Daoy (cell line): ENCODE measurements at places on chromosomes 4 and X. TPM values are rescaled to one million over a fixed set of nuclear protein-coding genes. Genes with fewer than 3 reads are reported as not detected.

The CPZ gene
- total RNA-seq, result 0.80 and 0.83 TPM in 2 replicates

- DNase-seq, result no peak
These were observed 48.9 kb upstream of the TENM3 start for GRCh38 chr4:182194091-182194824.

DNA sequence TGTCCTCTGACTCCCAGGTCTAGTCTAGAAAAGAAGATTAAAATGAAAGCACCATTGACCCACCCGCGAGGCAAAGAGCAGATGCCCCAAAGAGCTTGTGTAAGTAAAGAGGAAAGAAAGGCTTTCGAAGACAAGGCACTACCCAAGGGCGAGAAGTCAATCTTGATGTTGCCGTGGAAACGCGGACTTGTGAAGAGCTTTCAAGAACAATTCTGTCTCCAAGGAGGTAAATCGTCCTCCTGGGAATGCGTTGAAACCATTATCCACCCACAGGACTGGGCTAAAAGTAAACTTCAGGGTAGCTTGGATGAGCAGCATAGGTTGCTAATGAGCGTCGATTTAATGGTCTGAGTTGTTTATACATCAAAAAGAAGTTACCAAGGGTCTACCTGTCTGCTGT lies 189.3 kb downstream of the DHRSX start:
- DNase-seq, result no peak

The ERCC6L gene
- total RNA-seq, result 11.1 and 11.8 TPM in 2 replicates

GRCh38 chr4:3805731-3806130 lies 39.5 kb downstream of the ADRA2C start:
- DNase-seq, result no peak

DNA sequence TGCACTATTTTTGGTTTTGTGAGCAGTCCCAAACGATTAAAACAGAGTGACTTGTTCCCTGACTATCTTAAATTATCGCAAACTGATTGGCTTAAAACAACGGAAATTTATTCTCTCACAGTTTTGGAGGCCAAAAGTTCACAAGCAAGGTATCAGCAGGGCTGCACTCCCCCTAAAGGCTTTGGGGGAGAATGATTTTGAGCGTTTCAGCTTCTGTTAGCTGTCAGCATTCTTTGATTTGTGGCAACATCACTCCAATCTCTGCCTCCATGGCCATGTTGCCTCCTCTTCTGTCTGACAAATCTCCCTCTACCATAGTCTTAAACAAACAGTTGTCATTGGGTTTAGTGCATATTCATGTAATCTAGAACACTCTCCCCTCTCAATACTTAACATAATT lies 459.6 kb upstream of the ATOH1 start:
- DNase-seq, result no peak

DNA sequence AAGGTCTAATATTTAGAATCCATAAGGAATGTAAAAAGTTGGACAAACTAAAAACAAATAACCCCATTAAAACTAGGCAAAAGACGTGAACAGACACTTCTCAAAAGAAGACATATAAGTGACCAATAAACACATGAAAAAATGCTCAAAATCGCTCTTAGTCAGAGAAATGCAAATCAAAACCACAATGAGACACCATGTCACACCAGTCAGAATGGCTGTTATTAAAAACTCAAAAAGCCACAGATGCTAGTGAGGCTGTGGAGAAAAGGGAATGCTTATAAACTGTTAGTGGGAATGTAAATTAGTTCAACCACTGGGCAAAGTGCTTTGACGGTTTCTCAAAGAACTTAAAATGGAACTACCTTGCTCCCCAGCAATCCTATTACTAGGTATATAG lies 674.3 kb upstream of the MAGEB2 start:
- no peak for DNase-seq

DNA sequence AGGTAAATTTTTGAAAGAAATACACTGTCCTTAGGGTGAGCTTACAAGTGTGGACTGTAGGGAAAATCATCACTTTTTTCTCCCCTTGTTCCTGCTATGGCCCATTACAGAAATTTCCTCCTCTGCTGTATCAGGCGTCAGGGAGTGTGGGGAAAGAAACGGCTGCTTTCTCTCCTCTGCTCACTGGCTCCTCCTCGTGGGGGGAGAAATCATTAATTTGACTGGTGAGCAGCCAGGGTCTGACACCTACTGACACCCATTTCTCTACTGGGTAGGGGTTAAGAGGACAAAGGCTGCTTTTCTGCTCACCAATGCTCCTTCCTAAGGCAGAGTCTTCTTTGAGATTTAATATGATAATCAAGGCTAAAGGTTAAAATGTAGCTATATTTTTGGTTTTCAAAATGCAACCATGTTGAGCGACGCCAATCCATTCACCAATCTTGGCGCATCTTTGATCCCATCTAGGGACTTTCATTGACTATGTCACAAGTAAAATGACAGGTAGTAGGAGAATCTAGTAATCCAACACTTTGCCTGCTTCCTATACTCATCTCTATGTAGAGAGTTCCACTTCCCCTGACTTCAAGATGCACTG lies 25.1 kb downstream of the SETD7 start:
- peak; percentile 12 for DNase-seq

GRCh38 chr4:82680834-82681233 lies 117.8 kb downstream of the SCD5 start:
- no peak for DNase-seq

The ANKRD50 gene
- total RNA-seq, result 2.8 and 3.2 TPM in 2 replicates

The RHOXF2 gene
- total RNA-seq, result not detected in 2 replicates

GRCh38 chrX:11750046-11750445 lies 8.0 kb upstream of the MSL3 start:
- DNase-seq, result no peak

The FAM236D gene
- not detected in 2 replicates for total RNA-seq

- DNase-seq, result no peak
These were observed 78.8 kb downstream of the PHEX start for GRCh38 chrX:22110729-22111494.

- DNase-seq, result no peak
These were observed 168.8 kb downstream of the MID1IP1 start for GRCh38 chrX:38970074-38970473.

The DSPP gene
- not detected in 2 replicates for total RNA-seq

DNA sequence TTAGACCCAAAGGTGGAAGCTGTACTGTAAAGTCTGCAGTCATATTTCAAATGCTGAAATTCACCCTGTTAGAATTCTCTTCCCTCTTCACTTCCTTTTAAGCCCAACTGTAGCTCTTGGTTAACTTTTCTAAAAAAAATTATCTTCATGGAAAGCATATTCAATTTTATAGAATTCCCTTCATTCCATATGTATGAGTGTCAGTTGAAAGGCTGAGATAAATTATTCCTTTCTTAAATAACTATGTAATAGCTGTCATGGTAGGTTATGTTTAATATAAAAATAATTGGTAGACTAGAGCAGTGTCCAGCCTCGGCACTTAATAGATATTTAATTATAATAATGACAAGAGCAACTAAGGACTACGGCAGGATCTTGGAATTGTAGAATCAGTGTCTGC lies 16.8 kb upstream of the ARSH start:
- DNase-seq, result no peak

DNA sequence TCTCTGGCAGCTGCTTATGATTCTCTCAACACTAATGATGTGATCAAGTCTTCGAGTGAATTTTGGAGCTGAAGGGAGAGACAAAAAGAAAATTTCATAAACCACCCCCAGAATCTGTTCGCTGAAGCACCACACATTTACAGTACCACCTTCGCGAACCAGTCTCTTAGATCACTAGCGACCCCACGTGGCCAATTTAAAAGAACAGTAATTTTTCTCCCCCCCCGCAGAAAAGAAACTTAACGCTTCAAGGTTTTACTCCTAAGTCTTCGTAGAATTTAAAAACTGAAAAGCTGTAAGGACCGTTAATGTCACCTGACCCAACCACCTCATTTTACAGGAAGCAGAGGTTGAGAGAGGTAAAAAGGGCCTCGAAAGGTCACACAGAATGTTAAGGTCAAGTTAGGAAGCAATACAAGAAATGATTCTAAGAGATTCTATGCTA lies 187.5 kb downstream of the QDPR start:
- DNase-seq, result no peak

The MAGEB10 gene
- total RNA-seq, result 1.5 and 1.8 TPM in 2 replicates

DNA sequence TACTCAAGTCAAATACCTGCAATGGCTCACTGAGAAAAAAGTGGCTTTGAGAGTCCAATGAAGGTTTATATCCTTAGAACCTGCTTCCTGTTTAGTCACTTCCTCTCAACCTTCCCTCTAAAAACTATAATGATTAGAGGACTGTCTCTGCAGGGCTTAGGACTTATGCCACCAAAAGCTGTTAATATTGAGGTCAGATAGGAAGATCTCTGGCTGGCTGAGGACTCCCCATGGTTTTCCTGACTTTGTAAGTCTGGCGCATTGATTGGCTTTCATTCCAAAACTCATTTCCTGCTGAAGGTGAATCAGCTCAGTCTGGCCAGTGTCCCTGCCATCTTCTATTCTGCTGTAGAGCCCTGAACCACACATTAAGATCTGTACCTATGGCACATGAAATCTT lies 140.9 kb upstream of the ANK2 start:
- DNase-seq, result peak; percentile 12

- no peak for DNase-seq
These were observed 1.3 kb downstream of the FAM9C start for GRCh38 chrX:13043138-13043537.

The TMPRSS11B gene
- total RNA-seq, result not detected in 2 replicates

The PPP2R2C gene
- total RNA-seq, result 0.86 and 1.0 TPM in 2 replicates

DNA sequence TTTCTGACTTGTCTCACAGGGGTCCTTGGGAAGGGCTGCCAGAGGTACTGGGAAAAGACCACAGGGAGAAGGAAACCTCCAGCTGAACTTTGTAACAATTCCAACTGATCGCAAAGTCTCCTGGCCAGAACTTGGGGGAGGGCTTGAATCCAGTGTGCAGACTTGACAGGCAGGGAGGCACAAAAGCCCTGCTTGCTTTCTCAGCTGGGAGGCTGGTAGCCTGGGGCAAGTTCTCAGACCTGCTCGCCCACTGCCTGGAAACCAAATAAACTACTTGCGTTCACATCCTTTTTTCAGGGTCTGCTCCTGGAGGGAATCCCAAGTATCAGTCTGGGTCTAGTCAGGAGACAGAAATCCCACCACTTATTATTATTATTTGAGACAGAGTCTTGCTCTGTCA lies 48.0 kb upstream of the CASK start:
- peak; percentile 13 for DNase-seq

The ATOH1 gene
- not detected in 2 replicates for total RNA-seq

The CTAG1B gene
- 1.8 TPM in 1 of 2 replicates, not detected in the other for total RNA-seq

The WFS1 gene
- total RNA-seq, result 17.6 and 19.3 TPM in 2 replicates

The CSAG1 gene
- total RNA-seq, result 12.9 and 20.9 TPM in 2 replicates

DNA sequence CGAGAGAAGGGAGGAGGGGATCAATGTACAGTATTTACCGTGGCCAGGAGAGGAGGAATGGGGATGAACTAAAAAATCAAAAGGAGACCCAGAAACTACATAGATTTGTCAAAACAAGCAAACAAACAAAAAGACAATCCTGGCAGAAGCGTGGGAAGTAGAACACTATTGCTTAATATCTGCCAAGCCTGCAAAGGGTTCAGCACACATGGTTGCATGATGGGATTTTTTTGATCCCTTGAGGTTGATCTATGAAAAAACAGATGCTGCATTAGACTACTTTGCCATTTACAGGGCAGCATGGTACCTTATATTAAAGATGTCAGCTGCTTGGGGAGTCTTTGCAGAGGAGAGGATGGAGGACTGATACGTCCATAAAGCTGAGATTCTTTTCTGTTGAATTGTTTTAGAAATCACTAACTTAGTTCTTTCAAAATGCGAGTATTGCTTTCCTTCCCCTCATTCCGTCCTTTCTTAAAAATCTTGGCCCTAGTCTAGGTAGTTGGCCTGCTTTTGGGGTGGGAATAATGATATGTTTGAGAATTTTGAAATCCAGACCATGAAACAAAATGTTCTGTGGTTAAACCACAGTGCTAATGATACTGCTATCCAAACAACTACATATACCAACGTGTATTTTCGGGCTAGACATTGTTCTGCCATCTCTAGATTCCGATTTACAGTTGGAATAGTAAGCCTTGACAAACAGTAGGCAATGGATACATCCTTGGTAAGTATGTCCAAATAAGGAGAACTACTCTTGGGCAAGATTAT lies 39.6 kb upstream of the TMEM150C start:
- DNase-seq, result no peak

The AMTN gene
- total RNA-seq, result 98.3 and 106 TPM in 2 replicates

DNA sequence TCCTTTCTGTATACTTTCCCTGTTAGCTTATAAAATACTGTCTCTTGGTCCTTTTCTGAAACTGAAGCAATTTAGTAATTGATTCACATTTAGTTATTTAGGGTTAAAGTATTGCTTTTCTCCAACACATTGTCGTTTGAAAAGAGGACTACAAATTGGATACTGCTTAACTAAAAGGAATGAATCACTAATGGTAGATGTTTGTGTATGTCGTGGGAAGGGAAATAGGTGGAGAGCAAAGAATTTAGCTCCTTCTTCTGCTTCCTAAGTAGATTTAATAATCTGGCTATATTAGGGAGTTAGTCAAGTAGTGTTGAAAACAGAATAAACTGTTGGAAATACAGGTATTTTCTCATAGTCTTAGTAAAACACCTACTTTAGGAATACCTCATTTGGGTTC lies 27.9 kb downstream of the SLAIN2 start:
- no peak for DNase-seq
